Activated T-cell treated with anti-CD3 and anti-CD28 coated beads for 1 hour (primary cell): ENCODE measurements at places on chromosomes 13 and 19.

DNA sequence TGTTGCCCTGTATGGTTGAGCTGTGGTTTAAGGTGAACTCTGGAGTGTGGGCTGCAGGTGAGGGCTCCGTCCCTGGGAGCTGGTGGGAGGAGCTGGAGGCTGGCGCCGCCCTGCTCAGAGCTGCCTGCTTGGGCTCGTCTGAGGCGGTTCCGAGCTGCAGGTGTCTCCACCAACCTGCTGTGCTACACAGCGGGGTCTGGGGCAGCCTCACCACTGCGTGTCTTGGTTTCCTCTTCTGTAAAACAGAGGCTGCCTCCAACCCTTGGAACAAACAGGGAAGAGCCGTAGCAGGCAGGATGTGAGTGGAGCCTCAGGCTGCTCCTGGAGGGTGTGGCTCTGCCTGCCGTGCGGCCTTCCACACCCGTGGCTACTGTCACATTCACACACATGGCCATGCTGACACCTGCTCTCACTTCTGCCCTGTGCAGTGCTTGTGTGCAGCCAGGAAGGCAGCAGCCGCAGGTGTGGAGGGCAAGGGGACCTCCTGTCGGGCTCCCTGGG is 21.4 kb downstream of the NAXD start:
- no peak for DNase-seq

- no peak for DNase-seq
Observed at GRCh38 chr19:33405553-33406461, 32.3 kb downstream of the CEBPG start.

GRCh38 chr13:37795326-37795725 is 74.2 kb downstream of the TRPC4 start:
- no peak for DNase-seq

DNA sequence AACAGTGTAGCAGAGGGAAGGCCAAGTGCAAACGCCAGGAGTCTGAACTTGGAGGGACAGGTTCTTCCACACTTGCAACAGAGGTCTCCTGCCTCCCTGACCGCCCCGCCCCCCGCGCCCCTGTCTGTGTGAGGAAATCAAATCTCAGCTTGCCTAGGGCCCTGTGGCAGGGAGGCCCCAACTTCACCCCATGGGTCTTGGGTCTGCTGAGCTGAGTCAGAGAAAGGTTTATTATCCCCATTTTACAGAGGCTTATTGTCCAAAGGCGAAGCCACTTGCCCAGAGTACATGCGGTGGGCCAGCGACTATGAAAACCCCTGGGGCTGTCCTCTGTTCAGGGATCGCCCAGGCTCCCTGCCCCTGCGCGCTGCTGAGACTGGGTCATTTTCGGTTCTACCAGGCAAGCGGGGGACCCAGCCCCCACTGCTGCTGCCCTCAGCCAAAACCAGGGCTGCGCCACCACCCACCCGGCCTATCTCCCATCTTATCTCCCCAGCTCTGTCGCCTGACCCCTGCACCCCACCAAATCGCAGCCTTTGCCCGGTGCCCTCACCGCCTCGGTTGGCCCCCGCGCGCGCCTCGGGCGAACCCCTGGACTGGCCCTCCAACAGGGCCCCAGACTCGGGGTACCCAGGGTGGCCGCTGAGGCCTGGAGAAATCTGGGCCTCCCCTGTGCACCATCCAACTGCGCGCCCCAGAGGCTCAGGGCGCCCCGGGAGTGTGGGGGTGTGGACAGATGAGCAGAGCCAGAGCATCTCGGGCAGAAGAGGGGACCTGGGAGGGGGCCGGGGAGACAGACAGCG is 850 bp upstream of the CERS4 start:
- DNase-seq: no peak

DNA sequence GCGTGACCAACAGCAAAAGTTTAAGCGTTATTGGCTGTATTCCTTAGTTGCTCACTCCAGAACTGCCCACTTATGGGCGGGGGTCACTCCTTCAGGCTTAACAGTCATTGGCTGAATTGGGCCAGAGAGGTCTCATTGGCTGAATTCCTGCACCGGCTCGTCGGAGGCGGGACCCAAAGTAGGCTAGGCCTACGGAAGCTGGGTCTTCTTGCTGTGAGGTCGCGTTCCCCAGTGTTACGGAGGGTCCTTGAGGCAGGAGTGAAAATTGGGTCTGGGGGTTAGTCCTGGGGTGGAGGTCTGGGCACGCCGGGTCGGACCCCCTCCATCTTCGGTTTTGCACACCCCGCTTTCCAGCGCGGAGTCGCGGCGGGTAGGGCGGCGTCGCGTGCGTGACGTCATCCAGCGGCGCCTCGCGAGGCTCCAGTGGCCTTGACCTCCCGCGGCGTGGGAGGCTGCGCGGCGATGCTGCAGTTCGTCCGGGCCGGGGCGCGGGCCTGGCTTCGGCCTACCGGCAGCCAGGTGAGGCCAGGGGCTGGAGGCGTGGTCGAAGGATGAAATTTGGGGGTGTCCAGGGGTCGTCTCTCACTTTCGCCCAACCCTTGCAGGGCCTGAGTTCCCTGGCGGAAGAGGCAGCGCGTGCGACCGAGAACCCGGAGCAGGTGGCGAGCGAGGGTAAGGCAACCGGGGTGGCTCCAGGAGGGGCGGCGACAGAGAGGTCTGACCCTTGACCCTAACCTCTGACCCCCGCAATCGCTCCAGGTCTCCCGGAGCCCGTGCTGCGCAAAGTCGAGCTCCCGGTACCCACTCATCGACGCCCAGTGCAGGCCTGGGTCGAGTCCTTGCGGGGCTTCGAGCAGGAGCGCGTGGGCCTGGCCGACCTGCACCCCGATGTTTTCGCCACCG is at the start of gene MRPL4:
Gene MRPL4, plus strand, starts transcription at position 423 of the 903 bp plus-strand sequence. Its CDS starts 40 bp downstream, at position 463.
- peak; percentile 89 for DNase-seq

- no peak for DNase-seq
Observed at GRCh38 chr13:110942248-110942981, 27.5 kb upstream of the ANKRD10 start.

GRCh38 chr13:24528816-24529398 is 16.3 kb upstream of the PARP4 start:
- DNase-seq: no peak

DNA sequence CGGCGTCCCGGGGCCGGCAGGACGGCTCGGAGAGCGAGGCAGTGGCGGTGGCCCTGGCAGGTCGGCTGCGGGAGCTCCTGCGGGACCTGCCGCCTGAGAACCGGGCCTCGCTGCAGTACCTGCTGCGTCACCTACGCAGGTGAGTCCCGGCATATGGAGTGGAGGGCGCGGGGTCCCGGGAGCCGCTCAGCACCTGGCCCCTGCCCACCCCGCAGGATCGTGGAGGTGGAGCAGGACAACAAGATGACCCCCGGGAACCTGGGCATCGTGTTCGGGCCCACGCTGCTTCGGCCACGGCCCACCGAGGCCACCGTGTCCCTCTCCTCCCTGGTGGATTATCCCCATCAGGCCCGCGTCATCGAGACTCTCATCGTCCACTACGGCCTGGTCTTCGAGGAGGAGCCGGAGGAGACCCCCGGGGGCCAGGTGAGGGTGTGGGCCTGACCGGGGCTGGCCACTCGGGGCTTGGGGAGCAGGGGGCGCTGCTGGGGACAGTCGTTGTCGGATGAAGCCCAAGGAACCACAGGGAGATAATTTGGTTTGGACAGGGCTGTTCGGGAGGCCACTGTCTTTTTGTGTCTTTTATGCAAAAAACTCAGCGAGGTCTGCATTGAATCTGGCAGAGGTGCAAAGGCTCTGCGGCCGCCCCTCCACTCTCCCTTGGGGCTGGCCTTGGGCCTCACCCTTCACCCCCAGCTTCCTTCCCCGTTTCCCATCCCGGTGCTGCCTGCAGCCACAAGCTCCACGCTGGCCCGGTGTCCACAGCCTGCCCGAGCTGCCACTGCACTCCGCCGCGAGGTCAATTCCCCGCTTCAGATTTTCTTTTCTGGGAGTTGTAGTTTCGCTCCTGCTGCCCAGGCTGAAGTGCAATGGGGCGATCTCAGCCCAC is 12.0 kb downstream of the POLR2E start:
- DNase-seq: no peak

DNA sequence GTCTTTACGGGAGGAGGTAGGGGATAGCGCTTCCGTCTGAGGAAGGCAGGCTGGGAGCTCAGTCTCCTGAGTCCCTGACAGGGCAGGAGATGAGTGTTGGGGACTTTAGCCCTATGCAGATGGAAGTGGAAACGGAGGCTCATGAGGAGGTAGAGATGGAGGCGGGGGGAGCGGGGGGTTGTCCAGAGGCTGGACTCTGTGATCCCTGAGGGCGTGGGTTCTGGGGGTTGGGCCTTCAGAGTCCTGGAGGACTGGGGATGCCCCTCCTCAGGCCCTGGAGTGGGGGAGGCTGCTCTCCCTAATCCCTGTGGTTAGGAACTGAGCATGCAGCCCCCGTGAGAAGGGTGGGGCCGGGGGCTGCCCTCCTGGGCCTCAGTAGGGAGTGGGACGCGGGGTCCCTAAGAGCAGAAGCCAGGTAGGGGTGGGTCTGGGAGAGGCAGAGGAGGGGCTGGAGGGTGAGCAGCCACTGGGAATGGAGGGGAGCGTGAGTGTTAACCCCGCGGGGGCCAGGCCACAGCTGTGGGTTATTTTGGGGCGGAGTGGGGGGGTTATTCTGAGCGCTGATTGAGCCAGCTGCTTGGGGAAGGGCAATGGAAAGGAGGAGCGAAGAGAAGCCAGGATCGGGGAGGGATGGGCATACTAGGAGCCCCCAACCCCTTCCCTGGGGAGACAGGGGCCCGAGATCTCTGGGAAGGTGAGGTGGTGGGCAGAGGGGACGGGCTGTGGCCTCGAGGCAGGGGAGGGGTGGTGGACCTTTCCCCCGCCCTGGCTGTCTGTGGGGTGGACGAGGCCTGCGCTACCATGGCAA is 2.8 kb downstream of the GRIN2D start:
- no peak for DNase-seq

DNA sequence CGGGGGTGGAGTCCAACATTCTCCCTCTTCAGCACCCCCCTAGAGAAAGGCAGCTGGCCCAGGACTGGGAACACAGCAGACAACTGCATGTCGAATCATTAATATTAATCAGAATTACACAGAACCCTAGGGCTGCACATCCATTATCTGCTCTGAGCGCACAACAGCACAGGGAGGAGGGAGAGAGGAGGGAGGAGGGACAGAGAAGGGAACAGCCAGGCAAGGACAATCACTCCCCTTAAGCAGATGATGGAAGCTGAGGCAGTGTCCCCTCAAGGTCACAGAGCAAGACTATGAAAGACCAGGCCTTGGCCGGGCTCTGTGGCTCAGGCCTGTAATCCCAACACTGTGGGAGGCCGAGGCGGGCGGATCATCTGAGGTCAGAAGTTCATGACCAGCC is 25.7 kb downstream of the TLE6 start:
- no peak for DNase-seq

GRCh38 chr13:91368101-91368500 is 20.6 kb downstream of the MIR17HG start:
- no peak for DNase-seq

GRCh38 chr13:33078263-33078662 is 62.0 kb downstream of the KL start:
- no peak for DNase-seq

- no peak for DNase-seq
Observed at GRCh38 chr19:33953023-33953422, 156.4 kb downstream of the KCTD15 start.

DNA sequence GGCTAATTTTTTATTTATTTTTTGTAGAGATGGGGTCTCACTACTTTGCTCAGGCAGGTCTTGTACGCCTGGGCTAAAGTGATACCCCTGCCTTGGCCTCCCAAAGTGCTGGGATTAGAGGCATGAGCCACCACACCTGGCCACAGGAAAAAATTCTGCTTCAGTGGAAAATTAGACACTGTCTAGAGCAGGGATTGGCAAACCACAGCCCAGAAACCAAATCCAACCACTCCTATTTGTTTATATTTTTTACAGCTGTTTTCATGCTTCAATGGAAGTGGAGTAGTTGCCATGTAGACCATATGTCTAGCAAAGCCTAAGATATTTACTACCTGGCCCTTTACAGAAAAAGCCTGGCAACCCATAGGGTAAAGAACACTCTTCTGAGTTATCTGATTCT is 123.7 kb upstream of the MRI1 start:
- DNase-seq: no peak

DNA sequence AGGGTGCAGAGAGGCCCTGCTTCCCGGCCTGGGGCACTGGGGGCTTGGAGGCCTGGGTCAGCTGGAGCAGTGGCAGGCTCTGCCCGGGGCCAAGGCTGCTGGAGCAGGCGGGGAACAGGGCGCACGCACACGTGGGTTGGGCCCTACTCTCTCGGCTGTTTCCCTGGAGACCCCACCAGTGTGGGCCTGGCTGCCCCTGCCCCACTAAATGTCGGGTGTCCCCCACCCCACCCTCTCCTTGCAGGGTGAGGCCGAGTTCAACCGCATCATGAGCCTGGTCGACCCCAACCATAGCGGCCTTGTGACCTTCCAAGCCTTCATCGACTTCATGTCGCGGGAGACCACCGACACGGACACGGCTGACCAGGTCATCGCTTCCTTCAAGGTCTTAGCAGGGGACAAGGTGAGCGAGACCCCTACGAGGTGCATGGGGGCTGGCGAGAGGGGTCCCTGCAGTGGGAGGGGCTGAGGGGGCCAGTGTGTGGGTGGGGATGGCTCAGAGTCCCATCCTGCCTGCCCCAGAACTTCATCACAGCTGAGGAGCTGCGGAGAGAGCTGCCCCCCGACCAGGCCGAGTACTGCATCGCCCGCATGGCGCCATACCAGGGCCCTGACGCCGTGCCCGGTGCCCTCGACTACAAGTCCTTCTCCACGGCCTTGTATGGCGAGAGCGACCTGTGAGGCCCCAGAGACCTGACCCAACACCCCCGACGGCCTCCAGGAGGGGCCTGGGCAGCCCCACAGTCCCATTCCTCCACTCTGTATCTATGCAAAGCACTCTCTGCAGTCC is 15.3 kb downstream of the CAPN12 start:
- no peak for DNase-seq

GRCh38 chr13:92682832-92683517 is 543.6 kb upstream of the GPC6 start:
- no peak for DNase-seq

DNA sequence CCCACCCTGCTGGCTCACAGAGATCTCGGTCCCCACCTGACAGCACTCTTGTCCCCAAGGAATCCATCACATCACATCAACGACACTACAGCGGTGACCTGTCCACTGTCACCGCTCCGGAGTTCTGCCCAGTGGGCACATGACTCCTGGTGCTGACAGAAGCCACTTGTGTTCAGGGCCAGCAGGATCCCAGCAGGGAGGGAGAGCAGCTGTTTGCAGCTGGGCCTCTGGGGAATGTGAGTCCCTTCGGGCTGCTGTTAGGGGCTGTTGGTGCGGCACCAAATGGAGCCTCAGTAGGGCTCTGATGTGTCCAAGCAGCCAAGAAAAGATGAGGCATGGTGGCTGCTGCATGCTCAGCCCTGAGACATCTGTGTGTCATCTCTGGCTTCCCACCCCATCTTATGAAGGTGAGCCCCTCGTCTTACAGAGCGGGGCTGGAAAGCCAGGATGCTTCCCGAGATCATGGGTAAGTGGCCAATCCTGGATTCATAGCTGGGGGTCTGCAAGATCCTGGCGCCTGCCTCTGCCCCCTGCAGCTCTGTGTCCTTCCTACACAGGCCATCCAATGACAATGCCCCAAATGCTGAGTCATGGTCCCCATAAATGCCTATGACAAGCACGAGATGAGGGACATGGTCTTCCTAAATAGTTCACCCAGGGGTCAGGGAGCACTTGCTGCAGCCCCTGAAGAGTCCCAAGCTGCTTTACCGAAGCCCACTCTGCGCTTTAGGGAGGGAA is 56.0 kb downstream of the F2RL3 start:
- DNase-seq: no peak

- no peak for DNase-seq
Observed at GRCh38 chr19:31318790-31319425, 30.3 kb downstream of the TSHZ3 start.

GRCh38 chr13:39618561-39618960 is 15.6 kb upstream of the LHFPL6 start:
- no peak for DNase-seq

GRCh38 chr13:105410602-105411001 is 1124.9 kb downstream of the EFNB2 start:
- peak; percentile 1 for DNase-seq

- DNase-seq: no peak
Observed at GRCh38 chr13:68982961-68983619, 1124.5 kb upstream of the ATXN8OS start.
